Kidney (tissue), 22 donors: ENCODE measurements at places on chromosomes 7 and 10. TPM values are rescaled to one million over a fixed set of nuclear protein-coding genes. Genes with fewer than 3 reads are reported as not detected.

- no peak for DNase-seq
These were observed 345.3 kb downstream of the CXCL12 start for GRCh38 chr10:44039599-44039998.

GRCh38 chr7:79217976-79218626 is 235.4 kb downstream of the MAGI2 start:
- no peak for DNase-seq

DNA sequence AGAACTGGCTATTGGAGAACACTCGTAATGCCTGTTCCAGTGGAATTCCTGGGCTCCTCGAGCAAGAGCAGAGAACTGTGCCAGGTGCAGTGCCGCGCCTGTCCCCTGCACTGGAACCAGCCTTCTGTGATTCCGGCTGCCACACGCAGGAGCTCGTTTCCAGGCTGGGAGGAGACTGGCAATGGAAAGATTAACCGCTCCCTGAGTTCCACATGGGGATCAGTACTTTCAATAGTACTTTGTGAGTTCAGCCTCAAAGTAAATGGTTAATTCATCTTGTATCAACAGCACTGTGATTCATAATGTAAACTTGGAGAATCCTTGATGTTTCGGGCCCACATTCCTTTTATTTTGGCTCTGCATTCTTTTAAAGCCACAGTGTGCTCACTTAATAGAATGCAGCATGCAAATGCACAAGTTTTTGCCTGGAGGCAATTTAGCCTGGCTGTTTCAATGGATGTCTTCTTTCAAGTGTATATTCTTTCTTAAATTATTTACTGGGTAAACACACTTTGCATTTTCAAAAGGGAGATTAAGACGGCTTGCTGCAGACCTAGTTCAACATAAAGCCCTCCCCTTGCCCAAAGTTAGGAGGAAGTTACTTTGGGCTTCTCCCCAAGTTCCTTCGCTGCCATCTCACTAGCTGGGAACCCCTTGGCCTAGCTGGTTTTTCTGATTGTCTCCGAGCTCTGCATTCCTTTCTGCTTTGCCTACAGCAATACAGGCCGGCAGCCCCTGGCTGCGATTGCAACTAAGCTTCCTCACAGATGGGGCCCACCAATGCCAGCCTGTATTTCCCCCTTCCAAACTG is 138.1 kb upstream of the TCF7L2 start:
- DNase-seq: peak; percentile 80

GRCh38 chr7:128919881-128920799 is 9.6 kb upstream of the KCP start:
- DNase-seq: peak; percentile 30

Gene ST8SIA6
- 0.91 TPM for total RNA-seq

Gene PNLIP
- not detected for total RNA-seq
